Hepatocyte (in vitro differentiated cells): ENCODE measurements at places on chromosomes 1 and 21.
A peak's percentile ranks its signal among the peaks of the same experiment; 100 is the strongest.

DNA sequence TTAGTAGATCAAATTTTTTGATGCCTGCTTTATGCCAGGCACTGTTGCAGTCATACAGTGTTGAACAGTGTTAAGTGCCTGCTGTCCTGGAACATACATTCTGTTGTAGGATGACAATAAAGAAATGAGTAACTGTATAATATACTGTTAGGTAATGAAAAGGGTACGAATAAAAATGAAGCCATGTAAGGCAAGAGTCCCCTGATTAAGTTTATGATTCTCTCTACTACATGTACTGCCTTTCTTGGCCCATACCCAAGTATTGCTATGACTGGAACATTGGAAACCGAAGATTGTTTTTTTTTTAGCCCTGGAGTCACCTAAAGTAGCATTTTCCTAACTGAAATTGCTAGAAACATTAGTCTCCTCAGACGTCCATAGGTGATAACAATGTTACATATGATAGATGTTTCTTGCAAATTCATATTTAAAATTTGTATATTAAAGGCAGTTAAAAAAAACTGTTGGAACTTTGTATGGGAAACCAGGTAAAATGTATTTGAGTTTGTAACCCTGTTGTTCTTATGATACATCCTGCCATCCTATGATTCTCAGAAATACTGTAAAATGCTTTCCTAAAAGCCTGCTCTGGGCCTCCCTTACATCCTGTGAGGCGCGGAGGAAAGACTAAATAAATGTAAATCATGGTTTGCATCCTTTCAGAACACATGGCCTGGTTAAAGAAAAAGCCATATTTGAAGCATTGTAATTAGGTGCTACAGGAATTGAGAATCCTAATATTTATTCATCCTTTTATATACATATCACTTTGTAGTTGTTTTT lies 5.8 kb downstream of the ATP5PB start:
- DNase-seq, result no peak

DNA sequence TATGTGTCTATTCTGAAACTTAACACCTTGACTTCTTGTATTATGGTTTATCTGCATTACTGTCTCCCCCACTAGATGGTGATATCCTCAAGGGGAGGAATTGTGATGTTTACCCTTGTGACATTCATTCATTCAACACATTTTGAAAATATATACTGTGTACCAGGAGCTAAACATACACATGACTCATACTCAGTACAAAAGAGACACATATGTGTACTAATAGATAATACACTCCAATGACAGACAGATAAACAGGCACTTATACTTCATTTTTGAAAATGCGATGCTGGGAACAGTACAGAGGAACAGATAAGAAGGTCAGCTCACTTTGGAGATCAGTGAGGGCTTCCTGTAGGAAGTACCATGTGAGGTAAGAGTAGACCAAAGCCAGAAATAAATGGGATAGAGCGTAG lies 8.9 kb upstream of the RAB3GAP2 start:
- DNase-seq, result peak; percentile 16

GRCh38 chr1:209565759-209566678 lies 17.5 kb upstream of the CAMK1G start:
- peak; percentile 94 for DNase-seq

DNA sequence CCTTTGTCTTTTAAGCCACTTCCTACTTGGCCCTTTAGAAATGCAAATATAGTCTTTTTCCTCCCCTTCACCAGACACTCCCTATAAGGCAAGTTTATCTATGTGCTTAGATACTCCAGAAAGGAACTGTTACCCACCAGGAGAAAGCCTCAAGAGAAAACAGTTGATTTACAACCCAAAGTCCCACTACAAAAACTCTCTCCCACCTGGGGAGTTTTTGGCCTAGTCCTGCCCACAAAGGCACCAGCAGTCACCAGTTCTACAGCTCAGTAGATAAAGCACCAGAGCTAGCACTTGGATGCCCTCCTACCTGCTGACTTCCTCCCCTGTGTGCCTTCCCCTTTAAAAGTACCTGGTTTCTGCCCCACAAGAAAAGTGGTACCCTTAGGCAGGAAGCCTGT lies 27.7 kb upstream of the HAO2 start:
- no peak for DNase-seq

- peak; percentile 61 for DNase-seq
Observed at GRCh38 chr1:41404308-41404761, 43.1 kb downstream of the FOXO6 start.

- DNase-seq, result no peak
Observed at GRCh38 chr1:94165843-94166242, 44.9 kb upstream of the ABCA4 start.

DNA sequence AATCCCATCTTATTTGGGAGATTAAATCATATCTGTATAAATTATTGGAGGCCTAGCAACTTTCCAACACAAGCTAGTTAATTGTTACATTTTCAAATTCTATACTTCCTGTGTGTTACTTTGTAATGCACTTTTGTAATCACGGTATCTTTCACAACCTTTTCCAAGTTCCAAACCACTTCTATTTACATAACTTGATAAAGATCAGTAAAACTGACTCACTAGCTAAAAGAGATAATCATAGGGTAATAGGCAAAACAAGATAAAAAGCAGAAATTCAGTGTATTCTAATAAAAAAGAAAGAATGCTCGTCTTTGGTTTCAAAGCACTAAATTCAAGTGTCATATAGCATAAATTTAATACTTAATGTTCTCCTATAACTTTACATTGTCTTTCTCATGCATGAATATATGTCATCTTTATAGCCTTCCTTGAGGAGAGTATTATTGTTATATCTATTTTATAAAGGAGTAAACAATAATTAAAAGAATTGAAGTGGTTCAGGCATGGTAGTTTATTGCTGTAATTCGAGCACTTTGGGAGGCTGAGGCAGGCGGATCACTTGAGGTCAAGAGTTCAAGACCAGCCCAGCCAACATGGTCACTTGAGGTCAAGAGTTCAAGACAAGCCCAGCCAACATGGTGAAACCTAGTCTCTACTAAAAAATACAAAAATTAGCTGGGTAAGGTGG lies 66.4 kb downstream of the RGS13 start:
- DNase-seq, result no peak

- no peak for DNase-seq
Observed at GRCh38 chr1:29633771-29634170, 397.4 kb downstream of the PTPRU start.

DNA sequence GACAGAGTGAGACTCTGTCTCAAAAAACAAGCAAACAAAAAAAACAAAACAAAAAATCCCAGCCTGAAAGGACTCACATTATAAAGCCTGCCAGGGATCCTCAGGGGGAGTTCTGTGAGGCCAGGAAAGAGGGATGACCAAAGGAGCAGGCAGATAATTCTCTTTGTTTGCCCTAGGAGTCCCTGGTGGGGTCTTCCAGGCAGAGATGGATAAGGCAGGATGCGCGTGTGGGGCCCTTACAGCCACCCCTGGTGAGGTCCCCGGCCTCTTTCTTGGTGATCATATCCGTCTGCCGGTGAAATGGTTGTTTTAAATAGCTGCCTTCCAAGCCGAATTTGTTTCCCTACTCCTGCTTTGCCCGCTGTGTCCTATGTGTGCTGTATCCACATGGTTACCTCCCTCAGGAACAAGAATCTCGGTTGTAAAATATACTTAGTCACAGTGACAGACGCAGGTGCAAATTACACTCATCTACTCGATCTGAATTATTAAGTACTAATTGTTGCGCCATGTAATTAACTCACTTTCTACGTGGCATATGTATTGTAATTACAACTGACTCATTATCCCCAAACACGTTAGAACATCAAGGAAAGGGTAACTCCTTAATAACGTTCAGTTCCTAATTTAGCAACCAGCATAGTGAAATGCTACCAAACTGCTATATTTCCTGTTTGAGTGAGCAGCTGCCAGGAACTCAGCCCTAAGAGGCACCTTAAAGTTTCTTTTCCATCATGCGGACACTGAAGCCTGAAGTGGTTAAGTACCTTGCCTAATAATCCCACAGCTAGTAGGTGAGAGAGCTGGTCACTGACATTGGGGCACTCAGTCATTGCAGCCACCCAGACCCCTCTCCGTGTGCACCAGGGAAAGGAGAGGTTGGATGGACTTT lies 106.4 kb downstream of the ZSCAN20 start:
- DNase-seq, result no peak

DNA sequence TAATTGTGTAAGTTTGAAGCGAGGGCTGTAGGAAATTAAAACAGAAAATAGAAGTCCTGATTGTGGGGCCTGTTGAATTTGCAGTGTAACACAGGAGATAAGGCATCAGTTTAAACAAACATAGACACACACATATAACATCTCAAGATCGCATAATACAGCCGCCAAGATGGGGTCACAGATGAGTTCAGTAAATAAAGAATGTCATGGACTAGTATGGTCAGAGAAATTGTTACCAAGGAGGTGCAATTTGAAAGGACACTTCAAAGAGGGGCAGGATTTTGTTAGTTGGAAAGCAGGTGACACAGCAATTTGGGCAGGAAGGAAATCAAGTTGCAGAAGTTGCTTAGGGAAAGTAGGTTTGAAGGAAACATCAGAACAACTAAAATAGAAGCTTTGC lies 450.0 kb downstream of the USP25 start:
- no peak for DNase-seq

DNA sequence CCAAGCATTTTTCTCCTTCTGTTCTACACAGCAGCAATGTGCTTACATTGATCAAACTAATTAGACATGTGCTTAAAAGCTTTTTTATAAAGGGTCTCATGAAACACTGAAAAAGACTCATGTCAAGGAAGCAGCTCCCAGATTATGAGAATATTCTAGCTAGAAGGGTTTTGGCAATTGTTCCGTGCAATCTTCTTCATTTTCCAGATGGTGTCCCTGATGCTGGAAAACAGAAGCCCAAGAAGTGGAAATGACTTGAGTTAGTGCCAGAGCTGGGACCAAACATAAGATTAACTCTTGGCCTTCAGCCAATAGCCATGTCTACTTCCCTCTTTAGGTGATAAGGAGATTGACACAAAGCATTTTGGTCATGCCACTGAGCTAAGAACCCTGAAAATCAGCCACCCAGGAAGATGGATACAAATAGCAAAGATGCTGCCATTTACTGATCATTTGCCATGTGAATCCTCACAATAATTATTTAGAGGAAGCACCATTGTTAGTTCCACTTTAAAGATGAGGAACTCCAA lies 110.8 kb downstream of the MATN1 start:
- DNase-seq, result no peak

- no peak for DNase-seq
Observed at GRCh38 chr1:209219791-209220524, 363.6 kb upstream of the CAMK1G start.

DNA sequence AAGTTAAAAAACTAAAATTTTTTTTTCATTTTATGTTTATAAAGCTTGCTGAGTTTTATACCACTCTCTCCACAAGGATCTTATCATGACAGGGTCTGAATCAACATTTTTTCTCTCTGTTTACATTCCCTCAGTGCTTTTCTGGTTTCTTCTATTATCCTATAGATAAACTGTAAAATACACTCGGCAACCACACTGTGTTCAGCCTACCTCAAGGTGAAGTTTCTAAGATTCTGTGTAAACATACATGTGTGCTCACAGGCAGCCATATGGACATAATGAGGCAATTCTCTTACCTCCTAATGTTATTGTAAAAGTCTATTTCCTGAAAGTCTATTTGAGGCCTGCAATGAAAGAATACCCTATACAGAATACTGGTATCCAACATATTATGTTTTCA lies 114.6 kb downstream of the NTPCR start:
- DNase-seq, result no peak

DNA sequence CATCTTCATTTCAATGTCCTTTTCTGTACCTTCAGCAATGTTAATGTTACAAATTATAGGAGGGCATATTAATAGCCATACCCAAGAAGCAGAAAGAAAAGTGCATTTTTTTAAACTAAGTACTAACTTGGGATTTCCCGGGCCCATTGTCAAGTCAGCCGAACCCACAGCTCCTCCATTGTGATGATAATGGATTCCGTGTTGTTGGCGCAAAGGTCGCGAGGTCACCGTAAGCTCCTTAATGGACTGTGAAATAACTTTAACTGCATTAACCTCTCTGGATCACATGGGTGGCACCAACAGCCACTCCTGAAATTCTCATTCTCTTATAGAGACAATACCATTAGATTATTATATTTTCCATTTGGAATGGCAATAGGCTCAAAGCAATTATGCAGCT lies 250.6 kb upstream of the RRP15 start:
- no peak for DNase-seq

DNA sequence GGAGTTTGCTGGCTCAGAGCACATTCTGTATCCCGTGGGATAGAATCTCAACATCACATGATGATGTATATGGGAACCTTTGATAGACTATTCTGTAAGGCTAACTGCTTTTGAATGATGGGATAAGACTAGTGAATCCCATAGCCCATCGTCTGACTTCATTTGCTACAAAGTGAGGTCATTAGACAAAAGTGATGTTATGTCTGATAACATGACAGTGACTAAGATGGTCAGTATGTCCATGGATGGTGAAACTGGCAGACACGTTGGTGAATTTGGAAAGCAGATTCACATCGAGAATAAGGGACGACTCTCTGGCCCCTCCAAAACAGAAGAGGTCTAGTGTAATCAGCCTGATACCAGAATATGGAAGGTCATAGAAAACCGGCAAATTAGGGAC lies 108.4 kb downstream of the HHAT start:
- DNase-seq, result no peak
